COLO829 (cell line): ENCODE measurements at places on chromosomes 4 and X.

GRCh38 chr4:82642331-82642730 is 80.5 kb upstream of the TMEM150C start:
- no peak for DNase-seq

- DNase-seq = no peak
Observed at GRCh38 chr4:41446391-41446790, 91.6 kb upstream of the LIMCH1 start.

GRCh38 chr4:142909908-142910307 is 63.8 kb upstream of the INPP4B start:
- no peak for DNase-seq

- no peak for DNase-seq
Observed at GRCh38 chr4:7410446-7410845, 24.3 kb downstream of the PSAPL1 start.

- no peak for DNase-seq
Observed at GRCh38 chr4:150972592-150972991, 42.5 kb downstream of the LRBA start.

GRCh38 chr4:122500852-122501501 is 44.5 kb upstream of the IL2 start:
- no peak for DNase-seq

DNA sequence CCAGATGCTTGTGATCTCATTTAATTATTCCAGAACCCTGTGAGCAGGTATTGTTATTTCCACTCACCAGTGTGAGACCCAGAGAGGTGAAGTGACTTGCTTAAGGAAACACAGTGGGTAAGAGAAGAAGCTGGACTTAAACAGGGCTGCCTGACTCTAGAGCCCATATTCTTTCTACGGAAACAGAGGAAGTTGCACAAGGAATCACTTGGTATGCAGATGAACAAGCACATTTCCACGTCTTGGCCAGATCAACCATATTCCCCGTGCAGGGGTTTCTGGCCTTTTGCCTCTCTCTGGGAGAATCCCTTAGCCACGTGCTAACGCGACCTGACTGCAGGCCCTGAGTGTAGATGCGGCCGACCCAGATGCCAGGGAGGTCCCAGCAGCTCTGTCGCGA is 195.5 kb upstream of the ATP6AP2 start:
- DNase-seq = no peak

DNA sequence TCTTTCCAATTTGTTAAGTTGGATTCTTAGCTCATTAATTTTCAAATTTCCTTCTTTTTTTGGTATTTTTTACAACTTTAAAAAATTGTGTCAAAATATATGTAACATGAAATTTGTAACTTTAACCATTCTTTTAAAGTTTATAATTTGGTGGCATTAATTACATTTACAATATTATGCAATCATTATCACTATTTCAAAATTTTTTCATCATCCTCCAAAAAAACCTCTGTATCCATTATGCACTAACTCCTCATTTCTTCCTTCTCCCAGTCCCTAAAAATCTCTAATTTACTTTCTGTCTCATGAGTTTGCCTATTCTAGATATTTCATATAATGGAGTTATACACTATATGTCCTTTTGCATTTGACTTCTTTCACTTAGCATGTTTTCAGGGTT is 4.7 kb upstream of the FAM47E start:
- no peak for DNase-seq

GRCh38 chrX:135383249-135383648 is 38.5 kb upstream of the SMIM10L2A start:
- DNase-seq = no peak

DNA sequence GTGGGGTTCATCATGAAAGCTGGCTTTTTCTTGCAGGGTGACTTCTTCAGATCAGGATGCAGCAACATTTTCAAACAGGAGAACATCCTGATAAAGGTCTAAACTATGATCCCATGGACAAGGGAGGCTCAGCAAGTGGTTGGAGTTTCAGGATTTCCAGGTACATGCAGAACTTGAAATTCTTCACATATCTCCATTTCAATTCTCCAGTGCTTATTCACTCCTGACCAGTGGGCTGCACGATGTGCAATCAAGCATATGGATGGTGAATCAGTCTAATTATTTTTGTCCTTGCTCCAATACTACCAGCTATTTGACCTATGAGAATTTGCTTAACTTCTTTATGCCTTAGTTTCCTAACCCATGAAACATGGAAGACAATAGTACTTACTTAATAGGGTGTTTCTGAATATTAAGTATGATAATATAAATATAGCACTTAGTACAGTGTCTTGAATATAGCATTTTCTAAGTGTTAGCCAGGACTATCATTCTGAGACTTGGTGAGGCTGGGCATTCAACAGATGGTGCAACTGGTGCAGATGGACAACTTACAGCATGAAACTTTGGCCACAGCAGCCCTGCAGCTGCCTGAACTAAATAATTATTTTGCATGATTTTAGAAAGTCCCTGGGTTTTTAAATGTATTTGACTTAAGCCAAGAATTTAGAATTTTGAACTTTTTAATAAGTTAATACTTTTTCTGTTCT is 92.4 kb downstream of the HPGD start:
- no peak for DNase-seq

GRCh38 chr4:101987623-101988243 is 197.2 kb downstream of the BANK1 start:
- no peak for DNase-seq

DNA sequence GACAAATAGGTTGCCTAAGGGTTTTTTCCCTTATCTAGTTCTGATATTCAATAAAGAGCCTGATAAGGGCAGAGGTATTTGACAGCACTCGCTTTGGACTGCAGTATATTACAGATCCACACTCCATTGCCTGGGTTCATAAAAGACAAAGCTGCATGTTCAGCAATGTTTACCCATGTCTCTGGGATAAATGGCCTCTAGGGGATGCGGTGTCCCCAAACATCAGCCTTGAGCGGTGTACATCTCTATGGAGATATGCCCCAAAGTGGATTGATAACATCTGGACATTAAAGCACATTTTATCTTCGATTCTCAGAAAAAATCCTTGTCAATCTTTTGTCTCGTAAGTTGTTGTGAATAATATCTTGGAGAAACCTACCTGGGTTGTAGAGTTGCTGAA is 660.8 kb upstream of the AADAT start:
- DNase-seq = no peak

- DNase-seq = no peak
Observed at GRCh38 chr4:85482010-85482738, 7.2 kb downstream of the ARHGAP24 start.
